Activated naive CD8-positive, alpha-beta T cell treated with anti-CD3 and anti-CD28 coated beads, Interleukin-2, amount 50 U/mL, for 24 hours (primary cell): ENCODE measurements at places on chromosomes 6 and 20.

- DNase-seq: peak; percentile 62
Measured at GRCh38 chr6:2952557-2953095, 18.7 kb downstream of the SERPINB6 start.

DNA sequence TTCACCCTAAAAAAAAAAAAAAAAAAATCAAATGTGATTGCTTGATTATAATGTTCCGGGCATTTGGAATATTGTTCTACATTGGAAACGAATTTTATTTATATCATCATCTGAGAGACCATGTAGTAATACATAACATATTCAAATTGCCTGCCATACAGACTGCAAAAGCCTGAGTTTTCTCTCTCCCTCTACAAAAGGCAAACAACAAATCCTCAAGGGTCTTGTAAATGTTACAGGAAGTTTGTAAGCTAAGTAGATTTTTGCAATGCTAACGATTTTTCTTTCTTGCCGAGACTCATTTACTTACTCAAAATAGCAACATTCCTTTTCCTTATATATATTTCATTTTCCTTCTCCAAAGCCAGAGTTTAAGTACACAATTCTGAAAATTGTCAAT lies 49.0 kb upstream of the HTR1E start:
- no peak for DNase-seq

- no peak for DNase-seq
Measured at GRCh38 chr6:123022975-123023374, 26.9 kb downstream of the CLVS2 start.

DNA sequence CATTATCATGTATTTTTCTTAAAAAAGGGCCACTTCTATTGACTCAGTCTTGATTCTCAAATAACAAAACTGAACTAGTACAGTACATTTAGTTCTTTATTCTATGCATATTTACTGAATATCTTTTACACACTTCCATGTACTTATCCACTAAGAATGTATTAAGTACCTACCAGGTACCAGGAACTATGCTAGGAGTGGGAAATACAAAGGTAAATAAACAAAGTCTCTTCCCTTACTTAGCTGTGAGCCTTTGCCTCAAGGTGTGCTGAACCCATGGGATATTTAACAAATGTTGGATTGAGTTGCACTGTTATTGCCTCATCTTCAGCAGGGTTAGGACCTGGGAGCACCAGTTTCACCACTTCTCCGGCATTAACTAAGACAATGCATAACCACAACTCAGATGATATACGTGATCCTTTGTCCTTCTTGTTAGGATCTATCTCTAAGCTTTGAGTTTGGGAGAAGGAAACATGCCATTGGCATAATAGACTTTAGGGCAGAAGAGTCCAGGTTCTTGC lies 533.9 kb downstream of the TFAP2B start:
- no peak for DNase-seq

- DNase-seq: no peak
Measured at GRCh38 chr6:157456524-157456829, 75.5 kb downstream of the ZDHHC14 start.

DNA sequence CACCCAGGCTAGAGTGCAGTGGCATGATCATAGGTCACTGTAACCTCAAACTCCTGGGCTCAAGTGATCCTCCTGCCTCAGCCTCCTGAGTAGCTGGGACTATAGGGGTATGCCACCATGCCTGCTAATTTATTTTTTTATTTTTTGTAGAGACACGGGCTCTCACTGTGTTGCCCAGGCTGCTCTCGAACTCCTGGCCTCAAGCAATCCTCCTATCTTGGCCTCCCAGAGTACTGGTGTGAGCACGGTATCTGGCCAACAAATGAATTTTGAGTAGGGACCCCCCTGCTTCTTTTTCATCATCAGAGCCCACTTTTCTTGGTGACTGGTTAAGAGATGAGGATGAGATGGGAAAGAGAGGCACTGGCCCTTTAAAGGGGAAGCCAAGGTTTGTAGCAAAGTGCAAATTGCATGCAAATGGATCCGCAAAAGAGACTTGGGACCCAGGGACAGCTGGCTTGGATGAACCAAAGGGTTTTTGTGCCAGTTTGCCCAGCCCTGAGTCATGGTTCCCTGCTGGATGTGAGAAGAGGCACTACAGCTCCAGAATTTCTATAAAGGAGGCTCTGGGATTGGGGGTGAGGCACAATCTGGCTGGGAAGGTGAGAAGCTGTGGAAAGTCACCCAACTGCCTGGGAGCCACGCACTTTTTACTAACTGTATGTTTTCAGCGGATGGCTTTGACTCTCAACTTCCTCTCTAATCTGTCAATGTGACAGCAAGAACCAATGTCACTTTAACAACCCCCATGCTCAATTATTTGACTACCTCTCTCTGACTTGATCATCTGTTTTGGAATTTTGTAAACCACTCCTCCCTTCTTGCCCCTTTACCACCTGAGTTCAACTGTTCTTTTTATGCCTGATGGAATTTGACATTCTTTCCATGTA lies 58.7 kb upstream of the RNF24 start:
- DNase-seq: no peak

DNA sequence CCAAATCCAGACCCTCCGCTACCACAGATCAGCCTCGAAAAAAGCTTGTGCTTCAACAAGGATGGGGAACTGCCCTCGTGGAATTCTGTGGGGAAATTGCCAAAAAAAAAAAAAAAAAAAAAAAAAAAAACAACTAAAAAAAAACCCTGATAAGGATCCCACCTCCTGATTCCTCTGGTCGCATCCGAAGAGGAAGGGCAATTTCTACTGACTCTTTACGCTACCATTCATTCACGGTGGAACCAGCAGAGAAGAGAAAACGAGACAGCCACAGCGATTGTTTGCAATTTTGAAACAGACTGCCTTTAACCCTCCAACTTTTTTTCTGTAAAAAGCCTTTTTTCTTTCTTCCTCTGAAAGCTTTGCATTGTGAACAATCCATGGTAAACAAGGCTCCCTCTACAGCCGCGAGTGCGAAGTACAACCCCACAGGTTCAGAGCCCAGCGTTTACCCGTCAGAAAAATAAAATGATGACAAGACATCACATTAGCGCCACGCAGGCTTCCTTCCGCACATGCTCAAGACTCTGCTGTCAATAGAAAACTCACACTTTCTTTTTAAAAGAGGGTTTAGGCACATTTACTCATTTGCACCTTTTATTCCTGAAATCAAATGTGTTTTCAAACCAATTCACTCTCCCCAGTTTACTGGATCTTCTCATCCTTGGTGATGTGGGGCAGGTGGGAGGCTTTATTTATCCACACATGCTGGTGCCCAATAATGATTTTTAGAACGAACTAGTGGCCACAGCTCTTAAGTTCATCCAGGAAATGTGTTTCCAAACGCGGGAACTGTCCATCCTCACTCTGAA lies 100.0 kb downstream of the NOL4L start:
- peak; percentile 77 for DNase-seq

- DNase-seq: no peak
Measured at GRCh38 chr6:136113736-136114173, 136.4 kb downstream of the MTFR2 start.

DNA sequence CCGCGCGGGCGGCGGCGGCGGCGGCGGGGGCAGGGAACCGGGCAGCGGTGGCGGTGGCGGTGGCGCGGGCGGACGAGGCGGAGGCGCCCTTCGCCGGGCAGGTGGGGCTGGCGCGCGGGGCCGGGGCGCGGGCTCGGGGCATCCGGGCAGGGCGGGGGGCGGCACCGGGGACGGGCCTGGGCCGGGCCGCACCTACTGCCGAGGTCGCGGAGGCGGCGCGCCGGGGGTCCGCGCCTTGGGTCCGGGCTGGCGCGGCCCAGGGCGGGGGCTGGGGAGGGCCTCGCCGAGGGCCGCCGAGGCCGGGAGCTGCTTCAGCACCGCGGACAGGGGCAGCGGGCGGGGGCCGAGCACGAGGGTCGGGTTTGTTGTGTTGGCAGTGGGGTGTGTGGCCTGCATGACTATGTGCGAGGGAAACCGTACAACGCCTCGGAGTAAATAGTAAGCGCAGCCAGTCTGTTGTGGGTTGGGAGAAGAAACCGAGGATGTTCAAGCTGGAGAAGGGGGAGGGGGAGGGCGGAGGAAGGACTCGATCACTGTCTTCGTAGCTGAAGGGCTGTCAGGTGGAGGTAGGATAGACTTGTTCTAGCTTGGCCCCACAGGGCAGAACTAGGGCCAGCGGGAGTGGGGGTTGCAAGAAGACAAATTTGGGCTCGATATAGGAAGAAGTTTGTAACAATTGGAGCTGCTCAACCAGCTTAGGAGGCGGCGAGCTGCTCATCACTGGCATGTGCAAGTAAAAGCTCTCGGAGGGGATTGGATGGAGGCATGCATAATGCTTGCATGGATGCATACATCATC lies 593 bp downstream of the MMP24 start:
- peak; percentile 50 for DNase-seq
